Smooth muscle cell of the coronary artery (primary cell): ENCODE measurements at places on chromosomes 3 and 15. TPM values are rescaled to one million over a fixed set of nuclear protein-coding genes. Genes with fewer than 3 reads are reported as not detected.

TXNRD3 gene
- 10.6 TPM in 2 replicates for total RNA-seq

SNTN gene
- not detected in 2 replicates for total RNA-seq

GP5 gene
- total RNA-seq: 0.83 TPM in 1 of 2 replicates, not detected in the other

RAD54L2 gene
- total RNA-seq: 9.8 and 10.6 TPM in 2 replicates

C3orf62 gene
- total RNA-seq: 0.59 and 0.90 TPM in 2 replicates

SCAANT1 gene
- total RNA-seq: not detected in 2 replicates

CTDSPL gene
- 29.3 and 30.2 TPM in 2 replicates for total RNA-seq

OXTR gene
- 1.2 and 35.9 TPM in 2 replicates for total RNA-seq

GOLGA6L4 gene
- 0.83 and 0.94 TPM in 2 replicates for total RNA-seq

CCDC50 gene
- 38.6 and 72.0 TPM in 2 replicates for total RNA-seq

MRPL46 gene
- 6.3 and 9.8 TPM in 2 replicates for total RNA-seq

EIF2A gene
- total RNA-seq: 102 and 127 TPM in 2 replicates

GCSAM gene
- not detected in 2 replicates for total RNA-seq

MORC1 gene
- not detected in 2 replicates for total RNA-seq

PLCL2 gene
- total RNA-seq: 5.0 and 22.9 TPM in 2 replicates

UBE3A gene
- total RNA-seq: 52.5 and 55.2 TPM in 2 replicates

IL12A gene
- total RNA-seq: 0.15 and 2.3 TPM in 2 replicates

SPINK8 gene
- not detected in 2 replicates for total RNA-seq

ARGFX gene
- not detected in 2 replicates for total RNA-seq

HCLS1 gene
- total RNA-seq: 0.60 and 2.2 TPM in 2 replicates

LEKR1 gene
- 0.38 and 0.47 TPM in 2 replicates for total RNA-seq

SLC22A13 gene
- total RNA-seq: 0.15 and 0.94 TPM in 2 replicates

PPP1R14D gene
- not detected in 2 replicates for total RNA-seq

SLC12A8 gene
- total RNA-seq: 4.9 and 8.4 TPM in 2 replicates

RETNLB gene
- not detected in 2 replicates for total RNA-seq

ZNF609 gene
- 18.6 and 50.5 TPM in 2 replicates for total RNA-seq

C3orf52 gene
- 1.2 and 6.2 TPM in 2 replicates for total RNA-seq

SPSB4 gene
- total RNA-seq: not detected in 2 replicates

FBXL2 gene
- total RNA-seq: 13.2 and 14.6 TPM in 2 replicates

ARRDC4 gene
- 6.7 and 17.4 TPM in 2 replicates for total RNA-seq

NECTIN3 gene
- total RNA-seq: 15.9 and 28.5 TPM in 2 replicates

FAM43A gene
- 9.8 and 37.3 TPM in 2 replicates for total RNA-seq

PIGZ gene
- total RNA-seq: 2.0 and 2.5 TPM in 2 replicates

DYNC1LI1 gene
- 13.3 and 33.2 TPM in 2 replicates for total RNA-seq

HHLA2 gene
- total RNA-seq: not detected in 2 replicates

BLM gene
- total RNA-seq: 0.59 and 3.0 TPM in 2 replicates

MYNN gene
- total RNA-seq: 21.3 and 25.0 TPM in 2 replicates
